Esophagus muscularis mucosa (tissue), 4 donors: ENCODE measurements at places on chromosomes 5 and 9.
A peak's percentile ranks its signal among the peaks of the same experiment; 100 is the strongest.

- no peaks in the 10 kb centered on the region for H3K4me1 ChIP-seq
- DNase-seq, result no peak
- H3K27me3 ChIP-seq, result no peaks in the 10 kb centered on the region
- H3K4me3 ChIP-seq, result no peak overlapping the region
- H3K27ac ChIP-seq, result no peak overlapping the region
Observed at GRCh38 chr9:101408374-101409078, 9.9 kb downstream of the ZNF189 start.

- peak; percentile 75 for DNase-seq
- H3K27me3 ChIP-seq, result peaks cover 15% of the 10 kb centered on the region
- no peaks in the 10 kb centered on the region for H3K4me1 ChIP-seq
- no peak overlapping the region for H3K27ac ChIP-seq
- no peak overlapping the region for H3K4me3 ChIP-seq
Observed at GRCh38 chr5:153974131-153974812, 64.4 kb downstream of the FAM114A2 start.

DNA sequence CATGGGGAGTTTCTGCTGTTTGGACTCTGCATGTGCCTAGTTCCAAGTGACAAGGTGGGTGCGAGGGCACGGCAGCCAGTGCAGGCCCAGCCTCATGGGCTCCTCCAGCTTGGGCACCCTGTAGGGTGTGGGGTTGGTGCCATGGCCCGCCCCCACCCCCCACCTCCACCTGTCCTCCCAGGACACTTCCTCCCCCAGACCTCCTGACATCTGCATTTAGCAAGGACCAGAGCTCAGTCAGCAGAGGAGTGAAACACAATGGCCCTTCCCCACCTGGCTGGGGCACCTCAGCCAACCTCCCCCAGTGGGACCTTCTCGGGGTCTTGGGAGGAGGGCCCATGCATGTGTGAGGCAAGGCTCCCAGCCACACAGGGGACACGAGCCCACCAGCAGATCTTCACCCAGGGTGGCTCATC, 1.9 kb upstream of the NKD2 start:
- no peaks in the 10 kb centered on the region for H3K36me3 ChIP-seq
- no peak for DNase-seq
- no peak overlapping the region for H3K27ac ChIP-seq
- no peak overlapping the region for H3K4me3 ChIP-seq
- peaks cover 56% of the 10 kb centered on the region for H3K4me1 ChIP-seq
- H3K27me3 ChIP-seq, result peaks cover 32% of the 10 kb centered on the region

- no peak overlapping the region for H3K27ac ChIP-seq
- no peak overlapping the region for H3K4me3 ChIP-seq
- H3K27me3 ChIP-seq, result no peaks in the 10 kb centered on the region
- DNase-seq, result peak; percentile 74
- H3K4me1 ChIP-seq, result peaks cover 18% of the 10 kb centered on the region
Observed at GRCh38 chr5:134139377-134139851, 24.9 kb downstream of the TCF7 start.

- H3K4me3 ChIP-seq, result no peak overlapping the region
- H3K36me3 ChIP-seq, result no peaks in the 10 kb centered on the region
- no peak overlapping the region for H3K27ac ChIP-seq
- no peaks in the 10 kb centered on the region for H3K4me1 ChIP-seq
- no peaks in the 10 kb centered on the region for H3K27me3 ChIP-seq
Observed at GRCh38 chr9:113741886-113742854, 133.9 kb upstream of the ZNF618 start.

DNA sequence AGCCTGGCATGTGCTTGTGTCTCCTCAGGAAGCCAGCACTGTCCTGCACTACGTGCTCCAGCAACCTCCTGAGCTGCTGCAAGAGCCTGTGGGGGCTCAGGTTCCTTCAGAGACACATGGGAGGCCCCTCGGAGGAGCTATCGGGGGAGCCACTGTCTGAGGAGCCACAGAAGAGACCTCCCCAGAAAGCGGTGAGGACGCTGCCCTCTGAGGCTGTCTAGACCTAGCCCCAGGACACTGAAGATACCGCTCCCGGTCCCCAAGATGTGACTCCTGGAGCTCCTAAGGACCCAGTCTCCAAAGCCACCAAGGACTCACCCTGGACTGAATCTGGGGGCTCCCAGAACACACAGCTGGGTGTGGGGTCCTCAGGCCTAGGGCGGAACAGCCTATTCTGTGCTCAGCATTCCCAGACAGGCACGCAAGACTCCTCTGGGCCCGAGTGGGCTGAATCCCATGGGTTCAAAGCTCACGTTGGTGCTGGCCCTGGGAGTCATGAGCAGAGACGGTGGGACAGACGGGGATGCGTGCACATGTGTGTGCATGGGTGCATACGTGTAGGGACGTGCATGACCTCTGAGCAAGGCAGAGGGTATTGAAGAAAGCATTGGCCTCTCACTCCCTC, 50.0 kb downstream of the HRH2 start:
- H3K4me1 ChIP-seq, result no peaks in the 10 kb centered on the region
- H3K27ac ChIP-seq, result no peak overlapping the region
- H3K4me3 ChIP-seq, result no peak overlapping the region
- DNase-seq, result no peak
- no peaks in the 10 kb centered on the region for H3K27me3 ChIP-seq

DNA sequence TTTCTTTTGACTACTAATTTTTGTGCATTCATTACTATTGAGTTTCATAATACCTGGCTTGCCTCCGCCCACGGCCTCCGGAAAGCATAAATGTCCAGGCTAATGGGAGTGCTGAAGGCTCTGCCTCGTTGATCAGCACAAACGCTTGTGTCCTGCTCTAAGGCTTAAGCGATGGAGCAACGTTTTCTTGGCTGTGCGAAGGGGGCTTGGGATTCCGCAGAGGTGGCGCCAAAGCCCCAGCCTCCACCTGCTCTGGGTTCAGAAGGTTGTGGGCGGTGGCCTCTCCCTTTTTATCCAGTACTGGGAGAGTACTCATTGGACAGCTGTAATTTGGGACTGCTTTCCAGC, 19.7 kb downstream of the ANXA2R start:
- H3K36me3 ChIP-seq, result no peaks in the 10 kb centered on the region
- H3K27ac ChIP-seq, result peak overlapping the region; percentile 90
- H3K27me3 ChIP-seq, result peaks cover 43% of the 10 kb centered on the region
- no peak for DNase-seq

GRCh38 chr9:79637177-79637925, 65.6 kb downstream of the TLE4 start:
- H3K27ac ChIP-seq, result no peak overlapping the region
- H3K36me3 ChIP-seq, result no peaks in the 10 kb centered on the region
- no peak for DNase-seq
- no peaks in the 10 kb centered on the region for H3K27me3 ChIP-seq

DNA sequence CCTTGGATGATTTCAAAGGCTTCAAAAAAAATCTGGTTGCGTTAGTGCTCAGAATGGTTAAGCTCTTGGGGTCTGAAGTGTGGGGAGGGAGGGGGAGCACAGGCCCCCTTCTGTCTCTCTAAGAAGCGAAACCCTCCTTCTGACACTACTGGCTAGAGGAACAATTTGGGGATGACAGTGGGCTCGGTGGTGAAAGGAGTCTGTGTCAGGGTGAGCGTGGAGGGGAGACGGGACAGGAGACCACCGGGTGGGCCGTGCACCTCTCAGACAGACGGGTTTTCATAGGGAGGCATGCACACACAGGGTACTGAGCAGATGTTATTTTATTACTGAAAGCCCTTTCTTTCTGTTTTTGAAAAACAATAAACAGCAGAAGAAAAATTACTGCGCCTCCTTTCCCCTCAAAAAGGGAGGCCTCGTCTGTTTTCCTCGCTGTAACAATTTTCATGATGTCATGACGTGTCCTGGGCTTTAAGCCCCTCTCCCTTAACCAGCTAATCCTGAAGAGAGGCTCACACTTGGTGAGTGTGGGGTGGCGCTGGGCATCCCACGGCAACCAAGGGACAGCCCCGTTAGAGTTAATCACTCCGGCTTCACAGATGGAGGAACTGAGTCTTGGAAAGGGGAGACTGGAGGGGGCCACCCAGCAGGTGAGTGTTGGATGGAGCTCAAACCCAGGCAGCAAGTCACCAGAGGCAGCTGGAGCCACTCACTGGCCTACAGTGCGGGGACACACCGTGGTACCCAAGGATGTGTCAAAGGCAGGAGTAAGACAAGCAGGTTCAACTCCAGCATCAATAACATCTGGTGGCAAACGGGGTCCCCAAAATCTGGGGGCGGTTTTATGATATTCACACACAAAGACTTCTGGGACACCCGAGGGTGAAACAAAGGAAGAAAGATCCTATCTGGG, 53.4 kb downstream of the PTCH1 start:
- peaks cover 33% of the 10 kb centered on the region for H3K36me3 ChIP-seq
- H3K27me3 ChIP-seq, result no peaks in the 10 kb centered on the region
- peak overlapping the region; percentile 50 for H3K4me3 ChIP-seq

DNA sequence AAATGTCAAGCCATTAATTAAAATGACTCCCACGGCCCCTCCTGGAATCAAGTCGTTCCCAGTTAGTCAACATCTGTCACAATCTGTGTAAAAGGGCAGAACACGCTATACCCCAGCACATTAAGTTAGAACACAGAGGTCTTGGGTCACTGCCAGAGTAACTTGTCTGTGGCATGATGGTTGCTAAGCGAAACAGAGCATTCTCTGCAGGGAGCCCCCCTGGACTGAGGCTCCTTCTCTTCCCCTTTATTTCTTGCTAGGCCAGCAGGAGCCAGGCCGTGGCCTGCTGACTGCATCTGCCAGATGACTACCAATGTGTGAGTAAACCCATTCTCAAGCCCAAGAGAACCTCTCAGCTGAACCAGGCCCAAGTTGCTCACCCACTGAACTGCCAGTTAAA, 51.9 kb upstream of the ZBED3 start:
- no peaks in the 10 kb centered on the region for H3K27me3 ChIP-seq
- H3K4me1 ChIP-seq, result no peaks in the 10 kb centered on the region
- no peaks in the 10 kb centered on the region for H3K36me3 ChIP-seq
- H3K27ac ChIP-seq, result no peak overlapping the region
- no peak for DNase-seq
- no peak overlapping the region for H3K4me3 ChIP-seq

GRCh38 chr9:73056245-73056644, 95.4 kb upstream of the ANXA1 start:
- DNase-seq, result no peak
- no peaks in the 10 kb centered on the region for H3K27me3 ChIP-seq
- no peak overlapping the region for H3K4me3 ChIP-seq
- H3K27ac ChIP-seq, result no peak overlapping the region
- no peaks in the 10 kb centered on the region for H3K36me3 ChIP-seq

- H3K27ac ChIP-seq, result no peak overlapping the region
- H3K4me1 ChIP-seq, result peaks cover 8% of the 10 kb centered on the region
- no peaks in the 10 kb centered on the region for H3K27me3 ChIP-seq
- H3K4me3 ChIP-seq, result no peak overlapping the region
- peak; percentile 80 for DNase-seq
Observed at GRCh38 chr9:91589101-91589553, 165.5 kb upstream of the NFIL3 start.

DNA sequence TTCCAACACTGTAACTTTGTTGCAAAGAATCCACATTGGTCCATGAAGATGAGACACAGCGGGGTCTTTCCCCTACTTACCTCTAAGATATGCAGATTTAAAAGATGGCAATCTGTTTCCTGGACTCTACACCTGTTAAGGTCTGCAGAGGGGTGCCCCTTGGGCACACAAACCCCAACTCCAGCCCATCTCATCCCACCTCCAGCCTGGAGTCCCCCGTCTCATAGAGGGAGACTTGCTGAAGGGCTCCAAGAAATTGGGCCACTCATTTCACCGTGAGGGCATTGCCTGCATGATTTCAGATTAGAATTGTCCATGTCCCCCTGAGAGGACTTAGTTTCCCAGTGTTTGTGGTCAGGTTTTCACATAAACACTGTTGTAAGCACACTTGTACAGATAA, 365.7 kb downstream of the IRX2 start:
- no peak for DNase-seq
- no peaks in the 10 kb centered on the region for H3K4me1 ChIP-seq
- H3K27ac ChIP-seq, result no peak overlapping the region
- peaks cover 32% of the 10 kb centered on the region for H3K27me3 ChIP-seq

- no peak overlapping the region for H3K4me3 ChIP-seq
- peaks cover 17% of the 10 kb centered on the region for H3K4me1 ChIP-seq
- DNase-seq, result no peak
- H3K27me3 ChIP-seq, result no peaks in the 10 kb centered on the region
Observed at GRCh38 chr9:127402401-127403090, 5.6 kb downstream of the SLC2A8 start.

GRCh38 chr9:136031741-136032730, 63.1 kb downstream of the NACC2 start:
- peak overlapping the region; percentile 14 for H3K27ac ChIP-seq
- no peaks in the 10 kb centered on the region for H3K27me3 ChIP-seq
- H3K36me3 ChIP-seq, result peaks cover 11% of the 10 kb centered on the region
- no peak overlapping the region for H3K4me3 ChIP-seq
- peaks cover 56% of the 10 kb centered on the region for H3K4me1 ChIP-seq
